Liver (tissue), 10 donors: ENCODE measurements at places on chromosomes 5 and 9. TPM values are rescaled to one million over a fixed set of nuclear protein-coding genes. Genes with fewer than 3 reads are reported as not detected.

DNA sequence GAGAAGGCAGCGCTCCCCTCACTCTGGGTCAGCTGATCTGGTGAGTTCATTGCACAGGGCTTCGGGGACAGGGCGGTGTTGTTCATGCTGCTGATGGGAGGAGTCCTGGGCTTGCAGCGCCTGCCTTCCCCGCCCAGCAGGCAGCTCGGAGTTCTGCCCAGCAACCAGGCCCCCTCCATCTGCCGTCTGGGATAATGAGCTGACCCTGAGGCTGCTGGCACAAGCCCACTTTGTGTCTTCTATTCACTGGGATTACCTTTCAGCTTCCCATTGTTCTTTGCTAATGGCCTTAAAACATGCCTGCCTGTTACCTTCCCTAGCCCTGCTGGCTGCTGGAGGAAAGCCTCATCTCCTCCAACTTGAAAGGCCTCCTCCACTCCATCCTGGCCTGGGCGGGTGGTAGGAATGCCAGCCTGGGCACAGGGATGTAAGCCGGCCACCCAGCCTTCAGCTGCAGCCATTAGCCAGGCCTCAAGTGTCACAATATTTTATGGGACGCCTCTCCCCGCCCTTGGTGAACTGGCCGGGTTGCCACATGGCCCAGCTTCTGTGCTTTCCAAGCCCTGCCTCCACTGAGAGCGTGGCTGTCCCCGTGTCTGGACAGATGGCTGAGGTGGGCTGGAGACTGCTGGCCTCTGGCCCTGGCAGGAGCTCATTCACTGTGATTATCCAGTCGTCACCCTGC lies 70.4 kb downstream of the GADD45G start:
- H3K27me3 ChIP-seq = no peaks in the 10 kb centered on the region
- peaks cover 33% of the 10 kb centered on the region for H3K4me1 ChIP-seq
- H3K27ac ChIP-seq = peak overlapping the region; percentile 44
- no peak overlapping the region for H3K4me3 ChIP-seq

GRCh38 chr9:136373300-136374182 lies at the start of gene CARD9:
TSS of gene CARD9 (minus strand) at chr9:136373669. CDS start at chr9:136372078, 1,591 bp downstream.
- H3K27me3 ChIP-seq = no peaks in the 10 kb centered on the region
- H3K4me1 ChIP-seq = peaks cover 18% of the 10 kb centered on the region
- no peak for DNase-seq
- no peak within 1 kb of the TSS for H3K4me3 ChIP-seq
- peaks cover 3% of the 10 kb centered on the region for H3K36me3 ChIP-seq

GRCh38 chr5:55172051-55172899 lies 702 bp downstream of the CDC20B start:
- peak overlapping the region; percentile 37 for H3K4me3 ChIP-seq
- H3K36me3 ChIP-seq = no peaks in the 10 kb centered on the region
- no peak overlapping the region for H3K27ac ChIP-seq
- H3K27me3 ChIP-seq = peaks cover 10% of the 10 kb centered on the region

Gene ATP10B
- 0.67 TPM for total RNA-seq

- no peak overlapping the region for H3K27ac ChIP-seq
- no peak for DNase-seq
- H3K27me3 ChIP-seq = no peaks in the 10 kb centered on the region
These were observed 421.3 kb downstream of the TLE1 start for GRCh38 chr9:81268048-81268447.

Gene TRIM14
- total RNA-seq = 19.9 TPM

GRCh38 chr5:181188700-181189362 lies 16.2 kb downstream of the TRIM7 start:
- no peaks in the 10 kb centered on the region for H3K27me3 ChIP-seq
- peaks cover 4% of the 10 kb centered on the region for H3K4me1 ChIP-seq
- peak overlapping the region; percentile 76 for H3K4me3 ChIP-seq
- peak overlapping the region; percentile 59 for H3K27ac ChIP-seq
- DNase-seq = peak; percentile 88
- H3K36me3 ChIP-seq = no peaks in the 10 kb centered on the region

DNA sequence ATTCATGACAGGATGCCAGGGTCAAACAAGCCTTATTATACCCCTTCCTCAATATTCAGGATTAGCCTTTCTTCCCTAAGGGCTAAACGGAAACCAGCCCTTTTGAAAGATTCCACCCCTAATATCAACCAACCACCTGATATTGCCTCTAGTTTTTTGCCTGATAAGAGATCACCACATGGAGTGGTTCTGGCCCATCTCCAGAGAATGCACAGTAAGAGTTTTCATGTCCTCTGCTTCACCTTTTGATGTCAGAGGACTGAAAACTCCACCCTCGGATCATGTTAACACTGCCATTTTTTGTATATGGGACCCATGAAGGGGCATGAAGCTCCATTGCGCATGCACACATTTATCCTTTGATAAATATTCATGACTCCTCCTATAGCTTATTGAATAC lies 5.8 kb upstream of the LNPEP start:
- no peak overlapping the region for H3K4me3 ChIP-seq
- H3K27me3 ChIP-seq = no peaks in the 10 kb centered on the region
- DNase-seq = no peak

GRCh38 chr5:149073213-149073612 lies 10.4 kb upstream of the SH3TC2 start:
- no peak for DNase-seq
- no peaks in the 10 kb centered on the region for H3K36me3 ChIP-seq
- no peak overlapping the region for H3K27ac ChIP-seq

Gene CEP120
- total RNA-seq = 11.0 TPM

Gene CCL27
- total RNA-seq = not detected

Gene TARS1
- 101 TPM for total RNA-seq

GRCh38 chr9:131402738-131403492 lies 9.0 kb downstream of the PRRC2B start:
- H3K4me1 ChIP-seq = peaks cover 67% of the 10 kb centered on the region
- no peaks in the 10 kb centered on the region for H3K27me3 ChIP-seq
- H3K36me3 ChIP-seq = no peaks in the 10 kb centered on the region
- DNase-seq = peak; percentile 47
- peak overlapping the region; percentile 80 for H3K27ac ChIP-seq
- H3K4me3 ChIP-seq = no peak overlapping the region

DNA sequence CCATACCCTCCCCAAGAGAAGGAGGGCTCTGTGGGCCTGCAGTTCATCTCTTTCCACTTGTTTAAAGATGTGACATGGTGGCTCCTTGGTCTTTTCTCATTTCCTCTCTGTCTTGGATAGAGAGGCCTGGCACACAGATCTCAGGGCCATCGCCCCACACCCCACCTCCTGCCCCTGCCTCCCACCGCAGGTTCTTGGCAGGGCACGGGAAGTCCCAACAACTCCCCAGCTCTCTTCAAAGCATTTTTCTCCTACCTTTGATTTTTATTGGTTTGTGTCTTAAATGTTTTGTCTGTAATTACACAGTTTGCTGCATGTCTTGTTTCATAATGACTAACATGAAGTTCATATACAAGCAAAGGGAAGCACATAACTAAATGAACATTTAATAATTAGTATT lies 178.5 kb upstream of the MSX2 start:
- no peaks in the 10 kb centered on the region for H3K27me3 ChIP-seq
- no peak overlapping the region for H3K27ac ChIP-seq
- H3K4me3 ChIP-seq = no peak overlapping the region
